ENCODE measurements at places on chromosomes 7 and 10. TPM values are rescaled to one million over a fixed set of nuclear protein-coding genes. Genes with fewer than 3 reads are reported as not detected.

ITGA8 gene
- 0.68 TPM for total RNA-seq

GSAP gene
- 14.6 TPM for total RNA-seq

BTBD16 gene
- 4.9 TPM for total RNA-seq

MACC1 gene
- 0.74 TPM for total RNA-seq

JCAD gene
- 133 TPM for total RNA-seq

All from testis (tissue), 5 donors.